ENCODE measurements at places on chromosomes 1 and 21. TPM values are rescaled to one million over a fixed set of nuclear protein-coding genes. Genes with fewer than 3 reads are reported as not detected.

Gene F11R
- total RNA-seq, result 57.8 TPM

- no peak for DNase-seq
Measured at GRCh38 chr1:93874025-93874651, 4.9 kb downstream of the DNTTIP2 start.

GRCh38 chr1:223189525-223189902 is 46.5 kb upstream of the TLR5 start:
- DNase-seq, result no peak

DNA sequence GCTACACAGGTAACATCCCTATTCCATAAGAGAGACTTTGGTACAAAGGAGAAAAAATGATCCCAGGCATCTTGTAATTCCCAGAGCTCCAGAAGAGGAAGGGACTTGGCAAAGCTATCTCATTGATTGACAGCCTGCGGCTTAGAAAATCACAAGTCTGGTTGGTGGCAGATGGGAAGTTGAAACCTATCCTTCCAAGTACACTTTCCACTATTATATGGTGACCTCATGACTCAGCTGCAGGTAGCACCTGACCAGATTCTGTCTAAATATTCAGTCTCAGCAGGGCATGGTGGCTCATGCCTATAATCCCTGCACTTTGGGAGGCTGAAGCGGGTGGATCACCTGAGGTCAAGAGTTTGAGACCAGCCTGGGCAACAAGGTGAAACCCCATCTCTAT is 89.9 kb downstream of the TIAM1 start:
- no peak for DNase-seq

Gene MXRA8
- 137 TPM for total RNA-seq

Gene PKLR
- total RNA-seq, result not detected

GRCh38 chr1:185213091-185213490 is 56.1 kb downstream of the SWT1 start:
- DNase-seq, result no peak

- DNase-seq, result no peak
Measured at GRCh38 chr21:27466140-27466539, 499.3 kb upstream of the ADAMTS5 start.

Gene CHRNB2
- 0.07 TPM for total RNA-seq

Gene LORICRIN
- not detected for total RNA-seq

Gene TINAGL1
- total RNA-seq, result 215 TPM

DNA sequence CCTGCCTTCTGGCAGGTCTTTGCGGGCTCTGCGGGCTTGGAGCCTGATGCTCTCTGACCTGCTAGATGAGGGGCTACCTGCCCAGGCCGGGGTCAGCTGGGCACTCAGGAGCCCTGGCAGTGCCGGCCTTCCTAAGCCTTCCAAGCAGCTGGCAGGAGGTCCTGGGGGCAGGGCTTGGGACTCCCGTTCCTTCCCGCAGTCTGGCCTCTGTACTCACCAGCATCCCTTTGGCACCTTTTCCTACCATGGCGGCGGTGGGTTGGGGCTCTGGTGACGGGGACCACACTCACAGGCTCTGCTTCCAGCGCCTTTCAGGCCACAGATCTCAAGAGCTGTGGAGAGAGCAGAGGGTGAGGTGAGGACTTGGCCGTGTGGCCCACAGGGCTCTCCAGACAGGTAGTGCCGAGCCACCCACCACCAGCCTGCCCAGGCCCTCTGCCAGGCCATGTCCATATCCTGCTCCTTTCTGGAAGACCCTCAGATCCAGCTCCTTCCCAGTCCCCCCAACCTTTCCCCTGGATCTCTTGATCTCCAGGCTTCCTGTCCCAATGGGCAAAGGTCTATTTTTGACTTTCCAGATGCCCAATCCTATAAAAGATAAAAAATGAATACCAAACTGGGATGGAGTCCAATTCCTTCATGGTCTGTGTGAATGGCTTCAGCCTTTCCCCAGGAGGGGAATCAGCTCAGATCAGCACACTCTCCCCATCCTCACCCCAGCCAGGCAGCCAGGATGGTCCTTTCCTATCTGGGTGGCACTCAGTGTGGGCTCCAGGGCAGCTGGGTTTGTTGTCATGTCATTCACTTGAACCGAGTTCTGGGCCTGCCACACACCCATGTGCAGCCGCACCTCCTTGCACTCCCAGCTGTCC is 7.0 kb downstream of the SLC6A9 start:
- DNase-seq, result no peak

DNA sequence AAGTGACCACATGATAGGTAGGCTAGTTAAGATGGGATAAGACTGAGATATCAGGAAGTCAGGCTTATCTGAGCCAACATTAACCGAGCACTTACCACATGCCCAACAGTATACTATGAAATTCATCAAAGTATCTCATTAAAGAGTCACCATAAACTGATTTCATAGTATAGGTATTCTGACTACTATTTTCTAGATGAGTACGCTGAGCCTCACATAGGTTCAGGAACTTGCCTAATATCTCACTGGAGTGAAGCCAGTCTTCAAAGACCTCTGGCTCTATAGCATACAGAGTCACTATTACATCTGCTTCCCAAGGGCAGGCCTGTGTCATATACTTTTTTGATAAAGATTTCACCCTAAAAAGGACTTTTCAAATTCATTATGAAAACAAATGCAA is 115.6 kb upstream of the NGF start:
- no peak for DNase-seq

- no peak for DNase-seq
Measured at GRCh38 chr1:31586376-31587327, 10.3 kb downstream of the TINAGL1 start.

- no peak for DNase-seq
Measured at GRCh38 chr1:162191396-162192305, 122.2 kb downstream of the NOS1AP start.

DNA sequence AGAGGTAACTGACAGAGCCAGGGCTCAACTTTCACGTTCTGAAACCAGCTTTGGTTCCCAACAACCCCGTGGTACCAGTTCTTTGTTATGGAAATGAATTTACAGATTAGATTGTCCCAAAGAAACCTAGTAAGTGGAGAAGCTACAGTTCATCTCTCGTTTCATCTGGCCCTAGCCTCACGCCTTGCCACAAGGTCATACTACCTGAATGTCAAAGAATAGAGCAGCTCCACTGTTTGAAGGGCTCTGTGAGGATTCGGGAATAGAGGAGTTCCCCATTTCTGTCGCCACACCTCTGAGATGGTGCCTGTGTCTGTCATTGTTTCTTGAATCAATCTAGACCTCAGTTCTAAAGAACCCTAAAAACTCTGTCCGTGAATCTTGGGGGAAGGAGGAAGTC is 15.0 kb upstream of the CDC42 start:
- DNase-seq, result no peak

Gene CORT
- total RNA-seq, result not detected

DNA sequence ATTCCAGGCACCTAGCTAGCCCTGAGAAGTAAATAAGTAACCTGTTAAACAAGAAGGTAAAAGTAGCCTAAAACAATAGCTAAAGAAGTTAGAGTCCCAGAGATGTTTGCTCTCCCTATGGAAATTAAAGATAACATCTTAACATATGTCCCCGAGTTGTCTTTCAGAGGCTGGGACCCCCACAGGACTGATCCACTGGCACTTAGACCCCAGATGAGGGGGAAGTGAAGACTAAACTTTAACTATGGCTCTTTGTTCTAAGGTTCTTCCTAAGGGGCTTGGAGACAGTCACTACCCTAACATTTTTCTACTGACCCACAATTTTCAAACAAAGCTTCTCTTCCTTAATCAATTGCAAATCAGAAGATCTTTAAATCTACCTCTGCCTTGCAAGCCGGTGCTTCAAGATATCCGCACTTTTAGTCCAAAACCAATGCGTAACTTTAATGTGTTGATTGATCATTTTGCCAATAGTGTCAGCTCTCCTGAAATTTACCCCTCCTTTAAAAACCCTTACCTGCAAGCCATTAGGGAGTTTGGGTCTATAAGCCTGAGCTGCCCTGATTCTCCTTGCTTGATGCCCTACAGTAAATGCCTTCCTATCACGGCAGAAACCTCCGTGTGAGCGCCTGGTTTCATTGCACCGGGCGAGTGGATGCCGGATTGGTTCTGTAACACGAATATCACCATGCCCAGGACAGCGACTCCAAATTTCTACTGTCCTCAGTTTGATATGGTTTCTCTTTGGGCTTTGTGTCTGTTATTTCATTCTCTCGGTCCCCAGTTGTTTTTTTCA is 404.4 kb downstream of the SIPA1L2 start:
- no peak for DNase-seq

GRCh38 chr1:226274138-226274537 is 34.8 kb downstream of the LIN9 start:
- DNase-seq, result no peak

- DNase-seq, result no peak
Measured at GRCh38 chr1:28456078-28456477, 49.8 kb upstream of the RCC1 start.

DNA sequence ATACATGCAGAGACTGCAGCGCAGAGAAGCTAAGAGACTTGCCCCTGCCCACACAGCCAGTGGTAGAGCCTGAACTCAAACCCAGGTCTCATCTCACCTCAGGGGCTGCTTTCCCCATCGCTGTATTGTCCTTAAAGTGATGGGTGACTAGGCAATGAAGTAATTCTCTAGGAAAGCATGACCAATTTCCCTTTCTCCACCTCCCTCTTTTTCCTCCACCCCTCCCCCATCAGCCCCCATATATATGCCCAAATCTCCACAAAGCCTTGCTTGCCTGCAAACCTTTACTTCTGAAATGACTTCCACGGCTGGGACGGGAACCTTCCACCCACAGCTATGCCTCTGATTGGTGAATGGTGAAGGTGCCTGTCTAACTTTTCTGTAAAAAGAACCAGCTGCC is at the start of gene IL24:
Gene IL24, plus strand, starts transcription at position 269 of the 400 bp plus-strand sequence. CDS start 390 bp downstream, outside the sequence.
- DNase-seq, result no peak

Gene CDK11B
- 22.9 TPM for total RNA-seq

- DNase-seq, result no peak
Measured at GRCh38 chr1:163412221-163412620, 90.5 kb downstream of the NUF2 start.

Gene SDHC
- total RNA-seq, result 12.7 TPM

Gene CEP85
- 20.8 TPM for total RNA-seq

DNA sequence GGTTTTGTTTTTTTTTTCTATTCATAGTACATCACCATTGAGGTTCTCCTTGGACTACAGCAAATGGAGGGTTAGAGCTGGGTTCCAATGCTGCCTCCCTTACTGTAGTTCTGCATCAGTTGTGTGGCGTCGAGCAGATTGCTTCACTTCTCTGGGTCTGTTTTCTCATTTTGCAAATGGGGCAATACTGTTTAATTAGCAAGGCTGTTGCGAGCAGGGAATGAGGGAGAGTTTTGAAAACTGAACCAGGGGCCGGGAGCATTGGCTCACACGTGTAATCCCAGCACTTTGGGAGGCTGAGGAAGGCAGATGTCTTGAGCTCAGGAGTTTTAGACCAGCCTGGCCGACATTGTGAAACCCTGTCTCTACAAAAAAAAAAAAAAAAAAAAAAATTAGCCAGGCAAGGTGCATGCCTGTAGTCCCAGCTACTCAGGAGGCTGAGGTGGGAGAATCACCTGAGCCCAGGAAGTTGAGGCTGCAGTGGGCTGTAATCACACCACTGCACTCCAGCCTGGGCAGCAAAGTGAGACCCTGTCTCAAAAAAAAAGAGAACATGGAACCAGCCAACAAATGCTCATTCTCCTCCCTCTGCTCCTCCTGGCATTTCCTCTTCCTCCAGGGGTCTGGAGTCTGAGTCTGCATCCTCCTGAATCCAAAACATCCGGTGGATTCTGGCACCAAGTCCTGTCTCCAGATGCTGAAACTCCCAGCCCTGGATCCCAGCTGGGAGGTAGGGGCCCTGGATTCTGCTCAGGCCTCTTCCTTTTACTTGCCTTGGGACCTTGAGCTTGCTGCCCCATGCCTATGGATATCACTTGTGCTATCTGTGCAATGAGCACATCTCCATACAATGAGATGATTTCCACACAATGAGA is 3.7 kb upstream of the PLOD1 start:
- DNase-seq, result no peak

Gene SLC30A7
- 15.6 TPM for total RNA-seq
